ENCODE measurements at places on chromosomes 3 and 15.
A peak's percentile ranks its signal among the peaks of the same experiment; 100 is the strongest.

- no peak for DNase-seq
Measured at GRCh38 chr3:127070776-127071175, 87.9 kb downstream of the PLXNA1 start.

- no peak for DNase-seq
Measured at GRCh38 chr15:38053205-38053604, 118.8 kb downstream of the TMCO5A start.

GRCh38 chr3:187802928-187803259 is 57.6 kb upstream of the BCL6 start:
- DNase-seq, result peak; percentile 70

DNA sequence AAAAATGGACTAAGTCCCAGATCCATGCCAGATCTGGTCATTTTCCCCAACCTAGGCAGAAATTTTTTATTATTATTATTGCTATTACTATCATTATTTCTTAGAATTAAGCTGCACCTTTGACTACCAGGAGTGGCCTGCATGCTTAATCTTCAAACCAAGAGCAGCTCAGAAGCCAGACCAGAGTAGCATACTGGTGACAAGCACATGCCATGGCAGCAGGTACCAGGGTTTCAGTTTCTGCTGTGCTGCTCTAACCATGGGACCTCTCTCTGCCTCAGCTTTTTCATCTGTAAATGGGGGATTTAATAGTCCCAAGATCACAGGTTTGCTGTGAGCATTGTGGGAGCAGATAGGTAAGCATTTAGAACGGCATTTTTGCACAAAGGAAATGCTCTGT is 262.3 kb downstream of the SLCO3A1 start:
- no peak for DNase-seq

- no peak for DNase-seq
Measured at GRCh38 chr3:159640225-159640624, 348.4 kb upstream of the IL12A start.

DNA sequence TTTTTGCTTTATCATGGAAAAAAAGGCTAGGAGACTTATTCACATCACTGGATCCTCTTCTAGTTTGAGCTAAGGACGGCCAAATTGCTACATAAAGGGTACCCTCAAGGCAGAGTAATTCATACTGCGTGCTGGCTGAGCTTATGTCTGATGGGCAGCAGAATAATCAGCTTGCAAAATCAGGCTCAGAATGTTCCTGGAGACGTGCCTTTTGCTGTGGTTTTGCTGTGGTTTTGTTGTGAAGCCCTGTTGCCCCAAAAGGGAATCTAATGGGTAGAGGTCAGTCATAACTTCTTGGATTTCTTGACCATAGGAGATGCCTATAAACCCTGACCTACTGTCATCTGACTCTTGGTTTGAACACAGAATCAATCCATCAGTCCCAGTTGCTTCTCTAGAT is 189.9 kb downstream of the SOX2 start:
- no peak for DNase-seq

GRCh38 chr3:132595014-132595413 is 2.1 kb upstream of the ACKR4 start:
- DNase-seq, result no peak

DNA sequence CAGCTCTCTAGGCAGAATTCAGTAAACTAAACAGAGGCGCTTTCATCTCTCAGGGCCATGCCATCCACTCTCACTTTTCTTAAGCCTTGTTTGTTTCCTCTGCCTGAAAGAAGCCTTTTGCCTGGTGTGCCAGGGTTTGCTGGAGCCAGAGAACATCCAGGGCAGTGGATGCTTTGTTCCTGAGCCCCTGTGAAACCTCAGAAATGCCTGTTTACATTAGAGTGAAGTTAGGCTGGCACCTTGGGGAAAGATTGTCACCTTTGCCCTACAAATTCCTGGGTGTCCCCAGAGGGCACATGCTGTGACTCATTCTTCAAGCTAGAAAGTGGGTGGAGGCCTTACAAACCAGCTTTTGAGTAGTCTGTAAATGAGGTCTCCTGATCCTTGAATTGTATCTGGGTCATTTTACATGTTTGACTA is 10.7 kb upstream of the TRAK1 start:
- DNase-seq, result no peak

DNA sequence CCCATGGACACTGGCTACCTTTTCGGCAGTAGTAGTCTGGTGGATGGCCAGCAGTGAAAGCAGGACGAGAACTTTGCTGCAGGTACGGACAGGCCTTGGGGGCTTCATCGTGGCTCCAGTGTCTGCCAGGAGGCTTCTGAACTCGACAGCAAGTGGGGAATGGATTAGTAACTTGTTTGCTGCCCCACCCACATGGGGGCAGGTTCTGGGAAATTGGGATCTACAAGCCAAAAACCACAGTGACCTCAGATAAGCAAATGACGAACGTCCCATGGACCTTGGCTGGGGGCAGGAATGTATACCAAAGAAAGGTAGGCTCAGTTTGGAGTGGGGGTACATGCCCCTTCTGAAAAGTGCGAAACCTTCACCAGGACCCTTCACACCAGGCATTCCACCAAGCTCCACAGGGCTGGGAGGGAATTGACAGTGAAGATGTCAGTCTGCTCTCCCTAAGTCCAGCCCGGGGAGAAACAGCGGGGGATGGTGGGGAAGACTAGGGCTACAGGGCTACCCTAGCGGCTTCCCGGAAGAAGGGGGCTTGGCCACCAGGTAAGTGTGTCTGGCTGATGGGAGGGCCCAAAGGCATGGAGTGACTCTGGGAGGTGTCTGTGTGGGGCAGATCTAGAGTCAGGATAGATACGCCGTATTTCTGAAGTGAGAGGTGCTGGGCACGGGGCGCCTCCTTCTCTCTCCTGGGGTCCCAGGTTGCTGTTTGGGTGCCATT is at the start of gene ITIH4:
Gene ITIH4, minus strand, starts transcription at position 138 of the 724 bp plus-strand sequence. Its CDS starts 30 bp downstream, at position 108.
- no peak for DNase-seq

DNA sequence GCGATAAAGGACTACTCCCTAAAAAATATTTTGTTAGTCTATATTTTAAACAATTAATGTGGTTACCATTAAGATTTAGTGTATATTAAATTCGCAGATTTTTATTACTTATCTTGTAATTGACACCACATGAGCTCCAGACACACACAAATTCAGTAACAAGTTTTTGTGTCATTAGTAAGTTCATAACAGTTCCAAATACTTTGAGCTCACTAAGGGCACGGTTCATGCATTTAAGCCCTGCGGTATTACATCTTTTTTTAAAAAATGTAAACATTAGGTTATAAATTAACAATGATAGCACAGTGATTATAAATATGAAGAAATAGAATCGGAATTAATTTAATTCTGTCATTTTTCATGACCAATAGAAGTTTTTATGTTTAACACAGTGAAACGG is 317.3 kb downstream of the ZNF385D start:
- DNase-seq, result no peak

GRCh38 chr3:188542196-188542595 is 388.2 kb downstream of the LPP start:
- no peak for DNase-seq

- DNase-seq, result no peak
Measured at GRCh38 chr15:74269362-74270035, 33.4 kb downstream of the CCDC33 start.

GRCh38 chr3:25658836-25659235 is 5.9 kb downstream of the TOP2B start:
- DNase-seq, result no peak

GRCh38 chr3:141971571-141971970 is 95.1 kb downstream of the ATP1B3 start:
- no peak for DNase-seq

DNA sequence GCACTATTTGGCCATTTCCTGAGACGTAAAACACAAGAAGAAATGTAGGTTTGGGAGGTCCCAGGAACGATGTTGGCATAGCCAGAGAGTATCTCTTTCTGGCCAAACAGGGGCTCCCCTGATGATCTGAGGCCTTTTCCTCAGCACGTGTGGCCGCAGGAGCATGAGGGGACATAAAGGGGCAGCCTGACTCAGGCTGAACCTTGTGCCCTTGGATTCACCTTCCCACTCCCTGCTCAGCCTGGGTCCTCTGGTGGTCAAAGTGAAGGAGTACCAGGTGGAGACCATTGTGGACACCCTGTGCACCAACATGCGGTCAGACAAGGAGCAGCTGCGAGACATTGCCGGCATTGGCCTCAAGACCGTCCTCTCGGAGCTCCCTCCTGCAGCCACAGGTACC is 10.6 kb downstream of the CAND2 start:
- DNase-seq, result no peak

DNA sequence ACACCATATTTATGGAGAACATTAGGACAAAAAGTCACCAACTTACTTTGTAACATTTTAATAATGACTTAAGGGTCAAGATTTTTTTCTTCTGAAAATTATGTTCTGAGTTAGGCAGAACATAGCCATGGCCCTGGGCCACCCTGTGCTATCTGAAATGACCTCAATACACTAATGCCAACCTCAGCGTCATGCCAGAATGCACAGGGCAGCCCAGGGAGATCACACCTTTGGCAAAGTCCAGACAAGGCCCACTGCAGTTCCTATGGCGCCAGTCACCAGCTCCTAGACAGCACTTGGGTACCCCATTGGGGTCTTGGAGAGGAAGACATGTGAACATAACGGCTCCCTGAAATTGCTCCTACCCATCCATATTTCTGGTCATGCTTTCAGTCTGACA is 33.1 kb downstream of the HCLS1 start:
- DNase-seq, result no peak

GRCh38 chr3:56115698-56116097 is 352.6 kb downstream of the ERC2 start:
- no peak for DNase-seq

- peak; percentile 78 for DNase-seq
Measured at GRCh38 chr3:98563661-98564281, 29.6 kb downstream of the CPOX start.

DNA sequence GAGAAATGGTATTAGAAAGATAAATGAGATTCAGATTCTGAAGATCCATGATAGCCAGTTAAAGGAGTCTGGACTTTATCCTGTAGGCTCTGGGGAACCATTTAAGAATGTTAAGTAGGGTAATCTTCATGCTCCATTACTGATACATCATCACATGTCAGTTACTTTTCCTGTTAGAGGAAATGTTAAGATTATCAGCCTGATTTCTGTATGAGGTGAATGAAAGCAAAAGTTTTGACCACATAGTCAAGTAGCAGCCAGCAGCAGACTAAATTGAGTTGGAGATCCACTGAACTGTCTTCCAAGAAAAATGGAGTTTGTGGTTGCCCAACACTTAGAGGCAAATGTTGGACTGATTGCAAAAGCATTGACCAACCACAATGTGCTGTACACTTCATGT is 4.7 kb upstream of the COPB2 start:
- no peak for DNase-seq

GRCh38 chr15:62121273-62122015 is 43.6 kb downstream of the C2CD4B start:
- no peak for DNase-seq

DNA sequence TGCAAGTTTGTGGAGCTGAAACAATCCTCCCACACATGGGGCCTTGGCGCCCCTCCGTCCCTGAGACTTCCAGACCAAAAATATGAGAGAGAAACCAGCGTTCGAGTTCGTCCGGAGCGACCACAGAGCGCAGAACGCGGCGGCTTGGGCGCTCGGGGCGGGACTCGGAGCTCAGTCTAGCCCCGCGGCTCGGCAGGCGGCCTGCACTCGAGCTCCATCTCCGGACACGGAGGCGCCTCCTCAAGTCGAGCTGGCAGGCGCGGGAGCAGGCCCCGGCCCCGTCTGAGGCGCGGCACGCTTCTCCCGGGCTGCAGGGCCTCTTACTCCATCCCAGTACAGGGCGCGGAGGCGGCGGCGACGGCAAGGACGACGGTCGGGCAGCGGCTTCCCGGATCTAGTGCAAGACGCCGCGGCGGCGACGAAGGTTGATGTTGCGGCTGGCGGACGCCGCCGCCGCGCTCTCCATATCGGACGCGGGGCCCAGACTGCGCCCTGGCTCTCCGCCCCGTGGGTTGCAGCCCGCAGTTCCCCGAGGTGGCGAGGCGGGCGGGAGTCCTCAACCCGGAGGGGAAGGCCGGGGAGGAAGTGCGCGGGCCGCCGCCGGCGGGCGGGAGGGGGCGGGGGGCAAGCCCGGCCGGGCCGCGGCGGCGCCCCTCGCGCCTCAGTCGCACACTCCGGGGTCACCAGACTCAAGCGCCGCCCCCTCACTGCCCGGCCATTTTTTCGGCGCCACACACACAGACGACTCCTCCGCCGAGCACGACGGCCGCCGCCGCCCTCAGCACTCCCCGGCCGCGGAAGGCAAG is 674 bp downstream of the MSL2 start:
- peak; percentile 89 for DNase-seq

GRCh38 chr15:89756897-89757296 is 5.8 kb upstream of the MESP1 start:
- DNase-seq, result no peak

DNA sequence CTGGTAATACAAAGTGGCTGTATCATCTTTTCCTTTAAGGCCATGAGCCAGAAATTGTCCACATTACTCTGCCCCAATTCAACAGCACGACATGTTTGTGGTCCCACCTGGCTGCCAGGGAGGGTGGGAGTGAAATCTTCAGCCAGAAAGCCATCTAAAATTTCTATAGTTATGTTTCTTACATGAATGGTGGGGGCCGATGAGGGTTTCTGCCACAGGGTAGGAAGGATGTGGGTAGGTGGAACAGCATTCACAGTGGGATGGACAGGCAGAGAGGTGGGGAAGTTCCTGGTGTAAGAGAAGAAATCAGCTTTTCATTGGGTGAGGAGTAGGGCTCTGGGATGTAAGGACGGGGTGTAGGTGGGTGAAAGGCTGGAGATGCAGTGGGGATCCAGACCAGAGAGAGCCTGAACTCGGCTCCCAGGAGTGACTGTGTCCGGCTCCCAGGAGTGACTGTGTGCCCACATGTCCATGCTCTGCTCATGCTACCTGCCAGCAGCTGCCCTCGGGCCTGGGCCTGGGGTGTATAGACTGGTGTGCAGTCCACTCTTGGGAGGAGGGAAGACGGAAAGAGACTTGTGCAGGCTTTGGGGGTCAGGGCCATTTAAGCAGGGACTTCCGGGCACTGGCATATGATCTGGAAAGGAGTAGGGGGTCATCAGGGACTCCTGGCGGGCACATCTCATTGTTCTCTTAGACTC is 3.8 kb upstream of the FBLN2 start:
- no peak for DNase-seq

DNA sequence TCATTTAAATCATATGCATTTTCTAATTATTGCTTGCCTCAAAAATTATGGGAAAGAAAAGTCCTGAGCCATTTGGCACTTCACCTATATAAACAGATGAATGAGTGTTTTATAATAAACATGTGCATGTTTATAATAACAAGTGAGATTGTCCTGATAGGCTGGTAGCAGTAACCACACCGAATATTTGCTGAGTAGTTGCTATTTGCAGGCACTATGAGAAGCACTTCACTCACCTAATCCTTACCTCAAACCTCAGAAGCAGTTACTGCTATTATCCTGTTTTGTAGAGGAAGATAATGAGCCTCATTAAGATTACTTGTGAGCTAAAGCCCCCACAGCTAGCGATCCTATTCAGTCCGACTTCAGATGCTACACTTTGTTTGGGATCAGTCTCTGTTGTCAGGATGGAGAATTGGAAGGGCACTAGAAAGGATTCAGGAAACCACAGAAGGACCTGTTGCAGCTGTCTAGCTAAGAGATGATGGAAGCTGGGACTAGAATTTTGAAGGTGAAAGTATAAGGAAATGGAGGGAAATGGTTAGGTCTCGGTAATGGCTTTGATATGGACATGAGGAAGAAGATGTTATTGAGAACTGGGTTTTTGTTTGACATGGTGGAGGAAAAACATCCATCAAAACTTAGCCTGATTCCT is 28.4 kb upstream of the MAGI1 start:
- no peak for DNase-seq
